ENCODE measurements at places on chromosomes 4 and X.

DNA sequence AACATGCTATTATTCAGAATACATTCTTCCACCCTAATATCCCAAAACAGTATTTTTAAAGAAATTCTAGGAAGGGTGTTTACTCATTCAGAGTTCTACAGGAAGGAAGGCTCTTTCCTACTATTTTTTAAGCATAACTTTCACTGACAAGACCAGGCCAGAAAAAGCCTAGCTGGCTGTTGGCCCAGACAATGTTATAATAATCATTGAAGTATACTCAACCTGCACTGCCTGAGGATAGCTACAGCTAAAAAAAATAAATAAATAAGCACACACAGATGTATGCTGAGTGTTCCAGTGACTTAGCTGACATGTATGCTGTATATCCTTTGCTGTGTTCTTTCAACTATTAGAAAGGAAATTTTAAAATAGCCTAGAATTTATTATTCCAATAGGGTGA is 145.8 kb upstream of the SPRY1 start:
- peak; percentile 32 for DNase-seq

- DNase-seq: no peak
These were observed 23.4 kb downstream of the ACOX3 start for GRCh38 chr4:8417071-8417614.

DNA sequence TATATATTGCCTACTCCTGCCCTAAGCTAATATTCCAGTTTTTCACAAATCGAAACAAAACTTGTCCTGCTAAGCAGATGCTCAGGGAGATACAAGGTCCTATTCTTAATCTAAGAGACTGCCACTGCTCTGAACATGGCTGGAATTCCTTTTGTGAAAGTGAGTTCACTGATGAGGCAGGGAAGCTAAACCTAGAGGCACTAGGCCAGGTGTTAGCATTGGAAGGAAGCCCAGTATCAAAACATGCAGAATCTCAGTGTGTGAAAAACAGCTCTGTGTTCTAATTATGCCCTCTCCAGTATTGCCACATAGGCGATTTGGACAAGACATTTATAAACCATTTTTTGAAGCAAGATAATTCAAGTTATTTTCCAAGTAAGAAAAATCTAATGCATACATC is 47.6 kb downstream of the ABCG2 start:
- peak; percentile 4 for DNase-seq

- DNase-seq: peak; percentile 31
These were observed 24.7 kb downstream of the ETNPPL start for GRCh38 chr4:108738003-108738706.

DNA sequence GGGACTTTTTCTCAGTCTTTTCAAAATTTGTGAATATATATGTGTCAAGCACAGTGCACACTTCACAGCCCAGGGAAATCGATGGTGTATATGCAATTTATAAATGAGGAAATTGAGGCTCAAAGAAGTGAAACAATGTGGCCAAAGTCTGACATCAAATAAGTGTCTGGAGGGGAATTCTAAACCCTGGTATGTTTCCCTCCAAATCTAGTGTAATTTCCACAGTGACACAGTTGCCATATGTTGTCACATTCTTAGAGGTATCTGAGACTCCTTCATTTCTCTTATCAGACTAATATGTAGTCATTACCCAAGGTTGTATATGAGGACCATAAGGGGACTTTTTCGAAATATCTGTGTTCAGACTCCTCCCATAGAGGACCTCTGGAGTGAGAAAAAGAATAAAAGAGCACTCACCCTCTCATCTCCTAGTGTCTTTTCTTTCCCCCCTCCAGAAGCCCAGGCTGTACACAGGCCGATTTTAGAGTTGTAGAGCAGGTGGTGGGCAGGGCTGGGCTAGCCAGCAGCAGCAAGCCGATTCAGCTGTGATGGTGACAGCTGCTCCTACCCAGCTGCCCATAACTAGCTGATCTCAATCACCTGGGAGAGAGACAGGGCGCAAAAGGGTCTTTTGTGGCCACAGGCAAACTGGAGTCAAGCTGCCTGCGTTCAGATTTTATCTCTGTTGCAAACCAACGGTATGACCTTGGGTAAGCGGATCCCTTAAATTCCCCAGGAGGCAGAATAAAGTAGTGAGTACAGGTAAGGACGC is 55.1 kb downstream of the CLCN5 start:
- no peak for DNase-seq

GRCh38 chrX:153526042-153526441 is 8.6 kb downstream of the ATP2B3 start:
- no peak for DNase-seq

DNA sequence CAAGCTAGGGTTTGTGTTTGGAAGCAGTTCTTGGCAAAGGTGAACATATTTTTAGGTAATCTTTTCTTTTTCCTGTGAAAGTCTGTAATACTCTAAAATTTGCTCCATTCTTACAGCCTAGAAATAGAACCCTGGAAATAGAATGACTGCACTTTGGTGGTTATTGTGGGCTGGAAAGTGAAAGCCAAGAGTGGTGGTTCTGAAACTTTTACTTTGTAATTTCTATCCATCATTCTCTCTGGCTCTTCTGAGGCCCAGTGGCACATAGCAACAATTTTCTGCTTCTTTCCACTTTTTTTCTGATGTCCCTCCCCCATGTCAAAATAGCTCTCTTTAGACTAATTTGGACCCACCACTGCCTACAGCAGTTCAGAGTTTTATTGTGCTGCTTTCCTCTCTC is 300.4 kb upstream of the RPS6KA3 start:
- DNase-seq: no peak

- no peak for DNase-seq
These were observed 39.2 kb upstream of the MSANTD1 start for GRCh38 chr4:3209551-3210325.

DNA sequence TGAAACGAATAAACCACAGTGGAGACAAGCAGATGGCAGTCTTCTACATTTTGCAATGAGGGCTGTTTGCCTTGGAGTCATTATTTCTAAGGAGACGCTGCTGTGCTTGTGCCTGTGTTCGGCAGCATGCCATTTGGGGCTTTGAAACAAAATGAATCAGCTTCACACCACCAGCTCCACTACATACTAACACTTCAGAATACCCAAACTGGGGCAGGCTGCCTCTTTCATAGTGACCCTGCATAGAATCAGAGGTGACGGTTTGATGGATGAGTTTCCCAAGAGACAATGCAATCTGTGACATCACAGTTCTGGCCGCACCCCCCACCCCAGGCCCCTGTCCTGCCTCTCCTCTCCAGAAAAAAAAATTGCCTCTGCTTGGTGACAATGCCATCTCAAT is 57.1 kb upstream of the MID1 start:
- DNase-seq: no peak

DNA sequence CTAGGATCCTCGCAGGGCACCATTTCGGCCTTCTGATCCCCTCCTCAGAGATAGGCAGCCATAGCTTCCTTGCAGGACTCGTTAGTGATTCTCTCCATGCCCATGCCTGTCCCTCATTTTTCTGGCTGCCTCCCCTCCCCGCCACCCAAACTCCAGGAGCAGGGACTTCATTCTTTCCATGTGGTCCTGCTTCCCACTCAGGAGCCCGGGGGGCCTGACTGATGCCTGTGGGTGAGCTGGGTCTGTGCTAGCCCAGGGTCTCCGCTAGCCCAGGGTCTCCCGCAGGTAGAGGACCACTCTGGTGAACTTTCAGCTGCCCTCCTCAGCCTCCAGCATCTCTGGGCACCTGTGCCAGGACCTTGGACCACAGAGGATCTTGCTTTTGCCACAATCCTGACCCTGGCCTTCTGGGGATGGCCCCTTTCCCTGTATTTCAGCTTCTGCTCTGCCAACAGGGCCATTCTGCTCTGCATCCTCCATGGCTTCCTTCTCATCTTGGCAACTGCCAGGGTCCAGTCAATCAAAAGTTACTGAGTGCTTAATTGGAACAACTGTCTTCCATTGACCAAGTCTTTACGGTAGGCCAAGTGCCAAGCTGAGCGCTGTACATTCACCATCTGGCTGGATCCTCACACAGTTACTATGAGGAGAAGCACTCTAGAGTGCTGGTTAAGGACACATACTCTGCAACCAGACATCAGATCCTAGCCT is 152.2 kb downstream of the EFNB1 start:
- no peak for DNase-seq

- DNase-seq: peak; percentile 22
These were observed 37.2 kb upstream of the SCRG1 start for GRCh38 chr4:173436149-173436579.

GRCh38 chr4:2388429-2389182 is 29.8 kb downstream of the ZFYVE28 start:
- DNase-seq: no peak

DNA sequence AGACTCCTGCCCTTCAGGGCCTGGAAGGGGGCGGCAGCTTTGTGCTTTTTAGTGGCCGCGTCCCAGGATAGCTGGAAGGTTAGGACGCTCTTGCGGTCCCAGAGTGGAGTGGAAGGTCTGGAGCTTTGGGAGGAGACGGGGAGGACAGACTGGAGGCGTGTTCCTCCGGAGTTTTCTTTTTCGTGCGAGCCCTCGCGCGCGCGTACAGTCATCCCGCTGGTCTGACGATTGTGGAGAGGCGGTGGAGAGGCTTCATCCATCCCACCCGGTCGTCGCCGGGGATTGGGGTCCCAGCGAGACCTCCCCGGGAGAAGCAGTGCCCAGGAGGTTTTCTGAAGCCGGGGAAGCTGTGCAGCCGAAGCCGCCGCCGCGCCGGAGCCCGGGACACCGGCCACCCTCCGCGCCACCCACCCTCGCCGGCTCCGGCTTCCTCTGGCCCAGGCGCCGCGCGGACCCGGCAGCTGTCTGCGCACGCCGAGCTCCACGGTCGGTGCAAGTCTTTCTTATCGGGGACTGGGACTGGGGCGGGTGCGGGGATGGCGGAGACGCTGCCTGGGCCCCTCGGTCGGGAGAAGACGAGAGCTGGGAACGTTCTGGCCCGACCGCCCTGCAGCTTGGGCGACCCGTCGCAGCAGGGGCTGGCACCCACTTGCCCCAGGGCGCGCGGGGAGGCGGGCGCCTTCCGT is at the start of gene EDNRA:
Gene EDNRA, plus strand, starts transcription at position 207 of the 686 bp plus-strand sequence. CDS start 4,585 bp downstream, outside the sequence.
- DNase-seq: no peak

Measured in NCI-H226 (cell line).